ENCODE measurements at places on chromosomes 7 and 10. TPM values are rescaled to one million over a fixed set of nuclear protein-coding genes. Genes with fewer than 3 reads are reported as not detected.

GRCh38 chr10:70315815-70316214, 32.0 kb upstream of the NPFFR1 start:
- DNase-seq = no peak

DNA sequence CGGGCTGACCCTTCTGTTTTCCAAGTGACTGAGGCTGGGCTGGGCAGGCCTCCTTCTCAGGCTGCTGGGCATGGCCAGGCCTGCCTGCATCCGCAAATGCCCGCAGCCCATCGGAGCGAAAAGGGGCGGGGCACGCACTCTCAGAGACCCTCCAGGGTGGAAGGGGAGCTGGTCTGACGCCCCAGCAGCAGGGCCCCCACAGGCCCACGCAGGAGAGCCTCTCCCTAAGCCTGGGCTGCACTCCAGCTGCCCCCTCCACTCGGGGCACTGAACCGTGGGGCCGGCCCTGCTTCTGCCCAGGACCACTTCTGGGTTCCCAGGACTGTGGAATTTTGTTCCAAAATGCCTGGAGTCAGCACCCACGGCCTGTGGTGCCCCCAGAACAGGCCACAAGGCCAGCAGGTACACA, 9.3 kb downstream of the ADAP1 start:
- no peak for DNase-seq

Gene SPDYE16
- total RNA-seq = not detected

DNA sequence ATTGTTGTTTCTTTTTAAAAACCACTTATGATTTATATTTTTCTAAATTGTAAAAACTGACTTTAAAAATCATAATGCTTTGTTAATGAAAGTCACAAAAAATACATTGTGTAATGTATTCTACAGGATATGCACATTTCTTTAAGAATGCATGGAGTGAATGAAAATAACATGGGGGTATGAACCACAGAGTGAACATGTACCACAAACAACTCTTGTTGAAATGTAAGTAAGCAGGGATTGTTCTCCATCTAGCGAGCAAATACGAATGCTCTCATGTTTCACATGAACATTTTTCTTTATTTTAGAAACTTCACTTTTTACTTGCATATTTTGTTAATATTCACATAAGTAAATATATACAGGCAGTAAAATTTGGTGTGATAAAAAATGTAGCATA, 35.6 kb upstream of the LAMB4 start:
- no peak for DNase-seq

Measured in MG63 (cell line).